ENCODE measurements at places on chromosomes 1 and 21.

GRCh38 chr1:179187735-179188471 lies 41.6 kb downstream of the ABL2 start:
- no peak for DNase-seq

DNA sequence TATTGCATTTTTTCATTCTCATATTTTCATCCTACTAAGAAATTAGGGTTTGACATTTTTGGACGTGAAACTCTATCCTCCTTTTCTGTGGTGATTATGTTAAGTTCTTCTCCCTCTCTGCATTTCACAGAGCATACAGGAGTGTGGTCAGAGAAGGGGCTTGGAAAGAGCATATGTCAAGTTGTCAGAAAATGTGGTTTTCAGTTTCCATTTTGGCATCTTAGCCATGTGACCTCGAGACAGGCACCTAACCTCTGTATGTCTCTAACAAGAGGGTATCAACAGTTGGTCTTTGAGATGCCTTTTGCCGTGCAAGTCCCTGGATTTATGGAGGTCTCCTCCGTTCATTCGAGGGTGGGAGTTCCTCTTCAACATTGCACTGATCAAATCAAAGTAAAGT lies 140.7 kb downstream of the CYYR1 start:
- no peak for DNase-seq

DNA sequence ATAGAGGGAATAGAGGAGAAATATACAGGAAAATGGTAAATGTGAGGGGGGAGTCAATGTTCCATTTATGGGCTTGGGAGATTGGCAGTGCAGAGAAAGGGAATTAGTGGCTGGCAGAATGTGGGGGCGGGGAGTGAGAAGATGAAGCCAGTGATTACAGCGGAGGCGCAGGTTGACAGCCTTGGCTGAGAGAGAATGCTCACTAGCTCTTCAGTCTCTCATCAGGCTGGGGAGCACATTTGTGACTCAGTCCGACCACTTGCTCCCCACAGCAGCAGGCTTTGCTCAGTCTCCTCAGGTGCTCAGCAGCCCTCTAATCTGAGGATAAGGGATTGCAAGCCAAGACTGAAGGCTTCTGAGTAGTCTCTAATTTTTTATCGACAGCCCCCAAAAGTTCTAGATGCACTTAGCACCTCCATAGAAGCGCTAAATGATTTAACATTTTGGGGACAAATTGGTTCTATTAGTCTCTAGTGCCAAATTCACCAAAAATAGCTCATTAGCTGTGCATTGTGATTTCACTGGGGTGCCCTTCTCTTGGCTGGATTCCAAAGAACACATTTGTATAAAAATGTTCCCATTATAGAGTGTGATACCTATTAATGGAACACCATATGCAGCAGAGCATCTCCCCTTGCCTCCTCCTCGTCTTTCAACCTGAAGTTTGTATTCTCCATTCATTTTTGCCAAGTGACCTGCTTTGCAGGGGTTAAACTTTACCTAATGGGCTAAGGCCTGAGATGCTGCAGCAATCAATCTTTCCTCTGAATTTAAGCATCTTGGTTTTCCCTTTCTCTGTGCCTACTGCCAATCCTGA lies 191.8 kb downstream of the ZNF326 start:
- no peak for DNase-seq

DNA sequence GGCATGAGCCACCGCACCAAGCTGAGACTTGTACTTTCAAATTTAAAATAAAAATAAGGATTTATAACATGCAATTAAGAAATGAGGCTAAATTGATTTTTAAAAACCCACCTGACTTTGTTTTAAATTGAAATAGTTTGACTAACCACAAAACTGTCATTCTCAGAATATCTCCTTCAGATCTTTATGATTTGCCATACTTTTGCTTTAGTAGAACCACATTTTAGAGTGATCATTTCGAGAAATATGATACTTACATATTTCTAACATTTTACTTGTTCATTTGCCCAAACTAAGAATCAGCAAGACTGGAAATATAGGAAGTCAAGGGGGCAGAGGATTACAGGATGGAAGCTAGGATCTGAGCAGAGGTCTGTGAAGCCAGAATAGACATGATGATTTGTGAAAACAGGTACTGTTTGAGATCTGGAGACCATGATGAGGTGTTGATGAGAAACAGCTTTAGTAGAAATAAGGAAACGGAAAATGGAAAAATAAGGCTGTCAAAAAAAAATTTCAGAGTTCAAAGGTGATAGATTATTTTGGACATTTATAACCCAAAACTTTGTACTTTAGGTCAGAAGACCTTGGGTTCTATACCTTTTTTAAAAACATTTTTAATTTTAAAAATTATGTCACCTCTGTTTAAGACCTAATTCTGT lies 44.8 kb downstream of the GIPC2 start:
- no peak for DNase-seq

DNA sequence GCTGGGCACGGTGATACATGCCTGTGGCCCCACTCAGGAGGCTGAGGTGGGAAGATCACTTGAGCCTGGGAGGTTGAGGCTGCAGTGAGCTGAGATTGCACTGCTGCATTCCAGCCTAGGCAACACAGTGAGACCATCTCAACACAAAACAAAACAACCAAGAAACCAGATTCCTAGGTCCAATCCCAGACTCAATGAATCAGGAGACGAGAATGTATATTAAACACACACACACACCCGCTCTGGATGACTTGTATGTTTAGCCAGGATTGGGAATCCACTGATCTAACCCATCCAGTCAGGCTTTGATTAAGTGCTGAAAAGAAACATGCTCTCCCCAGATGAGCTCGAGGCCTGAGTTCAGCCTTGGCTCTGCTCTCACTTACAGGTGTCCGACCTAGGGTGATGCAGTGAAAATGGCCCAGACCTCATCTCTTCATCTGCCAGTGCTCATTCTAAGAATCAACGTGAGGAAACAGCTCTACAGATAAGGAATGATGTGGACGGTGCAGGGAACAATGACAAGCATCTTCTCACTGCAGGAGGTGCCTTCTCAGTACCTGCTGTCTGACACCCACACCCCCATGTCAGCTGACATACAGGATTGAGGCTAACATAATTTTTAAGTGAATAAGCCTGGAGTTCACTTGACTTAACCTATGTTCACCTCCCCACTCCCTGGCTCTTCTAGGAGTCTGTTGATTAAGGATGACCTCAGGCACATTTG lies 15.3 kb upstream of the SRSF4 start:
- DNase-seq: no peak

- no peak for DNase-seq
Measured at GRCh38 chr1:116487031-116487430, 83.8 kb downstream of the CD58 start.

- DNase-seq: no peak
Measured at GRCh38 chr1:71944006-71944405, 338.3 kb downstream of the NEGR1 start.

GRCh38 chr1:1631782-1632420 lies at the start of gene MMP23B:
MMP23B (plus strand) TSS chr1:1632173; CDS start chr1:1632219, 46 bp downstream.
- no peak for DNase-seq

GRCh38 chr1:58749646-58750045 lies 34.2 kb downstream of the JUN start:
- DNase-seq: no peak

GRCh38 chr1:186888367-186888766 lies 59.6 kb downstream of the PLA2G4A start:
- DNase-seq: no peak

DNA sequence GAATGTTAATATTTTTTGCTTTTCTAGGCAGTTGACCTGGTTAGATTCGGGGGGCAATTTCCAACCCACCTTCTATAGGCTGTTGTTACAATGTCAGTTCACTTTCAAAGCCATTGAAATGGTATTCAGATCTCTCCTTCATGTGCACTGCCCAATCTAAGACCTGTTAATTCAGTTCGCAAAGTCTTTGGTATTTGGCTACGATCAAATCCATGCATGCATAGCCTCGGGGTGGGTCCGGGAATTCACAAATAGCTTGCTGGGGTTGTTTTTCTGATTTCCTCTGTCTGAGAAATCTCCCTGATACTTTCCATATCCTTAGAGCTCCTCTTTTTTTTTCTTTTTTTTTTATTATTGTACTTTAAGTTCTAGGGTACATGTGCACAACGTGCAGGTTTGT lies 252.6 kb upstream of the SPAG17 start:
- no peak for DNase-seq

DNA sequence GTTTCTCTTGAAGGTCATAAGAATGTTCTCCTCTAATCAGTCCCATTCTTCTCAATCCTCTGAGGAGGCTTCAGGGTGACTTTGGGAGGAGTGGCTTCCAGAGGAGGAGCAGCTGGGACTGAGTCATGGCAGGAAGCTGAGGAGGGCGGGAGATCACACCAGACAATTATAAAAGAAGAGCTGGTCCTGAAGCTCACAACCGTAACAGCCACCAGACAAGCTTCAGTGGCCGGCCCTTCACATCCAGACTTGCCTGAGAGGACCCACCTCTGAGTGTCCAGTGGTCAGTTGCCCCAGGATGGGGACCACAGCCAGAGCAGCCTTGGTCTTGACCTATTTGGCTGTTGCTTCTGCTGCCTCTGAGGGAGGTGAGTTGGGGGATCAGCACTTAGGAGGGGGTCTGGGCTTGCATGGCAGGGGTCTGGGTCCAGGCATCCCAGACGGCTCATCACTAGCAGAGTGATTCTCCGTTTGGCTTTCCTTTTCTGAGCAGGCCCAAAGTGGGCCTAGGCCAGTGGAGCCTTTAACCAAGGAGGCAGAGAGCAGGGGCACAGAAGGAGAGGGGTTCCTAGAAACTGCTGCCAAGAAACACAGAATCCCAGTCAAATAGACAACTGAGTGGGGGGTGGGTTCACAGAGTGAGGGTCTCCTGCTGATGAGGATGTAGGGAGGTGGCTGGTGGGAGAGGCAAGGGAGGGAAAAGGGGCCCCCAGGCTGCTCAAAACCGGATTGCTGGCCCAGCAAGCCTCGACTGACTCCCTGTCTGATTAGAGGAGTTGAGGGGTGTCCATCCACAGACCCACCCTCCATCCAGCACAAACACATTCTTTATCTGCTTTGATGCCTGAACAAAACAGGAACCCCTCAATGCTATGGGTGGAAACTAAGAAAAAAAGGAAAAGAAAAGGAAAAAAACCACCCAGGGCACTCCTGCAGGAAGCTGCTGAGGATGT lies at the start of gene ECM1:
Gene ECM1, plus strand, starts transcription at position 198 of the 953 bp plus-strand sequence. Its CDS starts 101 bp downstream, at position 299.
- no peak for DNase-seq

GRCh38 chr1:88571506-88571905 lies 112.6 kb upstream of the PKN2 start:
- no peak for DNase-seq

GRCh38 chr21:41653954-41654491 lies 112.8 kb downstream of the RIPK4 start:
- no peak for DNase-seq

GRCh38 chr1:194512345-194512744 lies 1325.9 kb upstream of the B3GALT2 start:
- DNase-seq: no peak

DNA sequence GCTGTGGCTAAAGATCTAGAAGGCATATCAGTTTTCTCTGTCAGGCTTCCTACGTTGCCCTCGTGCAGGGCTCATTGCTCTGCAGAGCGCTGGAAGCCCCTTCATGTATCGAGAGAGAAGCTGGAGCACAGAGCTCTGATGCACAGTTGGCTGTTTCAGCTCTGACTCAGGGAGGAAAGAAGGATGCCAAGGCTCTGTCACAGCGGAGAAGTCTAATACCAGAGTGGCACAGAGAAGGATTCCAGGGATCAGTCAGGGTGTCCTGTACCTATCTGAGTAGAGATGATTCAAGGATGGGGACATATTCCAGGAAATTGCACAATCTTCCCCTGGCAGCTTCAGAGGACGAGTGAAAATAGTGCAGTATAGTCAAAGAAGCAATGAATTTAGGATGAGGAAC lies 179.2 kb upstream of the FMN2 start:
- no peak for DNase-seq

- DNase-seq: no peak
Measured at GRCh38 chr1:207032528-207033017, at the start of gene C1orf116. C1orf116 (minus strand) TSS chr1:207032756; CDS start chr1:207027598, 5,158 bp downstream.

DNA sequence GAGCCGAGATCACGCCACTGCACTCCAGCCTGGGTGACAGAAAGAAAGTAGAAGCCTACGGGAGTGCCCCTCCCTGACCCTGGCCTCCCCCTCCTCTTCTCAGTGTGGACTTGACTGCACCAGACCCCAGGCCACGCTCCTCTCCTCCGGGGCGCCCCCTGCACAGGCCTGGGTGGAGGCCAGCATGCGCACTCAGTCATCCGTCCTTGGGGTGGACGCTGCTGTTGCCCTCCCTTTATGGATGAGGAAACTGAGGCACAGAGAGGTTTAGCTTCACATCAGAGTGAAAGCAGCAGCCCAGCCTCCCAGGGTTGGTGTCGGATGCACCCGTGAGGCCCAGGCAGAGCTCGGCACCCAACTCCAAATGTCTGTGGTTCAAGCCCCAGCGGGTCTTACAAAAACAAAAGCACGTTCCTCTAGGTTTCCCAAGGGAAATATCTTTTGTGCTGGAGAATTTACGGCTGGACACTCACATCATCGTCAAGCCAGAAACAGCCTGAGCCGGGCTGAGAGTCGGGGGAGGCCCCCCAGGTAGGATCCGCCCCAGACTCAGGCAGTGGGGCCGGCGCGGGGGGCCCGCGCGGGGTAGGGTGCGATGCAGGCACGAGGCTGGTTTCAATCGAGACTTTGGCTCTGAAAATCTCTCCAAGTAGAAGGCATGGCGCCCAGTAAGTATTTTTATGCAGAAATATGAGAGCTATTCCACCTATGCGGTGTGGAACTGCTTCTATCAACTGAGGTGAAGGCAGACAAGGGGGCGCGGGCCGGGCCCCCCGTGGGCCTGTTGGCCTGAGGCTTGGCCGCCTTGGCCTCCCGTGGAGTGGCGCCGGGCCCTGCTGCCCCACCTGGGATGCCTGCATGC lies 36.6 kb downstream of the MORN1 start:
- DNase-seq: no peak

DNA sequence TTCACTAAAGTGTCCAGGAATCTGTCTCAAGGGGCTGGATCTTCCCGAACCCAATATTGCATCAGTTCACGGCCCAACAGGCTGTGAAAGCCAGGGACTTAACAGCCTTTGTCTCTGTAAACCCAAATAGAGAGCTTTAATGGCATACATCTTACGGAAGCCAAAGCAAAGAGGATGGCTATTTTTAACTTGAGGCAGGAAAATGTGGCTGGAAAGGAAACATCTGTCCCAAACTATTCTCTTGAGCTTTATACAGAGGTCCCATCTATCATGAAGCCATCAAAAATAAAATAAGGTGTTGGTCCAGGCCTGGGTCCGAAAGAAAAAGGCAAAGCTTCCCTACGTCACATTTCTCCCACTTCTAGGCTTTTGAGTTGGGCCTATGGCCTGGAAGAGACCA lies 7.7 kb upstream of the CD34 start:
- no peak for DNase-seq

GRCh38 chr1:225847610-225848009 lies 34.6 kb downstream of the TMEM63A start:
- no peak for DNase-seq

- no peak for DNase-seq
Measured at GRCh38 chr1:237411621-237412020, 369.6 kb downstream of the RYR2 start.

Measured in effector CD8-positive, alpha-beta T cell (primary cell).